Ovary (tissue), 10 donors: ENCODE measurements at places on chromosomes 7 and 10. TPM values are rescaled to one million over a fixed set of nuclear protein-coding genes. Genes with fewer than 3 reads are reported as not detected.

The GPC2 gene
- total RNA-seq, result 3.1 TPM

The C10orf71 gene
- total RNA-seq, result not detected

- peak overlapping the region; percentile 89 for H3K27ac ChIP-seq
- H3K36me3 ChIP-seq, result no peaks in the 10 kb centered on the region
- DNase-seq, result peak; percentile 74
- peaks cover 7% of the 10 kb centered on the region for H3K4me1 ChIP-seq
Measured at GRCh38 chr7:44100458-44101302, 3.5 kb upstream of the AEBP1 start.

DNA sequence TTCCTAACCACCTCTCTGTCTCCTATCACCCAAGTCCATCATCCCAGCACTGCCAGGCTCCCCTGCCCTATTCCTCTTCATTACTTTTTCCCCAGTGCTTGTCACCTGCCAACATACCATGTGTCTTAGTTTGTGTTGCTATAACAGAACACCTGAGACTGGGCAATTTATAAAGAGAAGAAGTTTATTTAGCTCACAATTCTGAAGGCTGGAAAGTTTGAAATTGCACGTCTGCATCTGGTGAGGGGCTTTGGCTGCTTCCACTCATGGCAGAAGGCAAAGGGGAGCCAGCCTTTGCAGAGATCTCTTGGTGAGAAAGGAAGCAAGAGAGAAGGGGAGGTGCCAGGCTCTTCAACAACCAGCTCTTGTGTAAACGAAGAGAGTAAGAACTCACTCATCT, 47.3 kb downstream of the DRGX start:
- no peaks in the 10 kb centered on the region for H3K27me3 ChIP-seq
- H3K4me1 ChIP-seq, result no peaks in the 10 kb centered on the region
- H3K36me3 ChIP-seq, result no peaks in the 10 kb centered on the region
- H3K27ac ChIP-seq, result no peak overlapping the region
- H3K4me3 ChIP-seq, result no peak overlapping the region
- DNase-seq, result no peak

GRCh38 chr10:87598700-87599099, 61.0 kb upstream of the PAPSS2 start:
- DNase-seq, result no peak
- no peaks in the 10 kb centered on the region for H3K27me3 ChIP-seq
- H3K36me3 ChIP-seq, result no peaks in the 10 kb centered on the region
- H3K4me1 ChIP-seq, result peaks cover 4% of the 10 kb centered on the region
- H3K4me3 ChIP-seq, result no peak overlapping the region
- H3K27ac ChIP-seq, result no peak overlapping the region
